ENCODE measurements at places on chromosomes 7 and 10.

DNA sequence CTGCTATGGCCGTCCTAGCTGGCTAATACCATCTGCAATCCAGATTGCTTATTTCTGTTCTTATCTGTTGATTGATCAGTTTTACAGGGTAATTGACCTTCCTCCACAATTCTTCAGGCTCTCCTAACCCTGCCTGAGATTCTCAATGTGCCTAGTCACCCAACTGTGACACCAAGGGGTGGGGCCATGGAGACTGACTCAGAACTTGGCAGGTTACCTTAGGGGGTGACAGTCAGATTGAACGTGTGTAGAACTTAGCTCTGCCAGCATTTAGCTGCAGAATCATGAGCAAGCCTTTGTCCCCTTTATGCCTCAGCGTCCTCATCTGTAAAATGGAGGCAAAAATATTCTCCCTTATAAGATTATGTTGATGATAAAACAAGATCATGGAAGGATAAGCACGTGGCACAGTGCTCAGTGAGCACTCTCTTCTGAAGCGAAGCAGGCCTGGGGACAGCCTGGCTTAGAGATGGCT, 19.1 kb upstream of the LEP start:
- no peak for DNase-seq

DNA sequence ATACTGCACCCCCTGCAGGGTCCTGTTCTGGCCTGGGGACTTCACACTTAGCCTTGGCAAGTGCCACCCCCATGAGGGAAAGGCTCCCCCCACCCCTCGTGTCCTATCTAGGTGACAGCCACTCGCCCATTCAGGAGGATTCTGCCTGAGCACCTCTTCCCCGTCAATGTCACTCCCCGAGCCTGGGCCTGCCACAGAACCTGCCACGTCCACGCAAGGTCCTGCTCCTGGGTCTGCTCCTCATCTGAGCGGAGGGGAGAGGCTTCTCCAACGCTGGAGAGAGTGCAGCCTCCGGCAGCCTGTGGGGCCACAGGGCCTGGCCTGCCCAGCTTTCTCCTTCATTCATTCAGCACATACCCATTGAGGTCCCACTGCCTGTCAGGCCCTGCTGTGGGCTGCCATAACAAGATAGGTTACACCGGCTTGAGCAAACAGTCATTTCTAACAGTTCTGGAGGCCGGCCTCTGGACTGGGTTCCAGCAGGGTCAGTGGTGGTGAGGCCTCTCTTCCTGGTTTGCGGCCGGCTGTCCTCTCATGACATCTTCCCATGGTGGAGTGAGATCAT, 92.0 kb upstream of the RET start:
- no peak for DNase-seq

DNA sequence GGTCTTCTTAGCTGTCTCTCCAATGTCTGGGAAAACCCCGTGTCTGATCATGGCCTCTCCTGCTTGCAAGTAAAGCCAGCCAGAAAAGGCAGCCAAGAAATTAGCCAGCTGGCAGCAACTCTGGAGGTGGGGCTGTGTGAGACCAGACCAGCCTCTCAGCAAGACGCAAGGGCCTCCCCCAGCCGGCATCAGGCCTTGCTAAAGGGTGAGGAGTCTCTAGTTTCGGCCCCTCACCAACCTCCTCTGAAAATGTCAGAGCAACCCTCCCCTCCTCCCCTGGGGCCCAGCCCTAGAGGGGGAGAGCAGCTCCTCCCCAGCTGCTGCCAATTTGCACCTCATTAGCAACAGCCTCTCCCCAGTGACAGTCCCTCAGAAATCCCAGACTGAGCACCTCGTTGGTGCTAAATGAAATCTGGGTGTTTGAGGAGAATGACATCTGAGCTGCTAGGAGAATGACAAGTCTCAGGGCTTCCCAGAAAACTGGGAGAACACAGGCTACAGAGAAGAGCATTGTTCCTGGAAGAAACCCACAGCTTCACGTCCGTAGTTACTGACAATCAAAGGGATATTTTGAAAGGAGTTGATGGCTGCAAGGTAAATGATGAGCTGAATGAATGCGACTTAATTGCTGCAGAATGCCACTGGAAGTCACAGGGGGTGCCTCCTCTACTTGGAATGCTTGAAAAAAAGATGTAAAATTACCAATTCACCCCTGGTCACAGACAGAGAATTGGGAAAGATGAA, 25.9 kb downstream of the DGKI start:
- DNase-seq = peak; percentile 55

DNA sequence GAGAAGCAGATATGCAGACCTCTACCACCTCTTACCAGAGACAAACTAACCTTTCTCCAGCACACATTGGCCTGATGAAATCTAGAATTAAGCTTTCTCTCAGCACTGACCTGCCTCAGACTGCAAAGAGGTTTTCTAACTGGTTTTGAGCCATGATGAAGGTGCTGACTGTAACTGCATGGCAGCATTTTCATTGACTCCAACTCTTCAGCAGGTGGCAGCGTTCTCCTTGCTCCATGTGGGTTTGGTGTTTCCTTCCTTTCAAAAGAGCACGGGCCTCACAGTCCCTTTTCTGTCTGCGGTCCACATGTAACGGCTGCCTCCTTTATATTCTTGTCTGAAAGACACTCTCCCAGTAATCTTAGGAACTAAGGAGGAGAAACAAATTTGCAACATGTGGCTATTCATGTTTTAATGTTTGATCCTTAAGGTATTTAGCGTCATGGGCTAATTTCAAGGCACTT, 12.6 kb downstream of the KLLN start:
- peak; percentile 46 for DNase-seq

DNA sequence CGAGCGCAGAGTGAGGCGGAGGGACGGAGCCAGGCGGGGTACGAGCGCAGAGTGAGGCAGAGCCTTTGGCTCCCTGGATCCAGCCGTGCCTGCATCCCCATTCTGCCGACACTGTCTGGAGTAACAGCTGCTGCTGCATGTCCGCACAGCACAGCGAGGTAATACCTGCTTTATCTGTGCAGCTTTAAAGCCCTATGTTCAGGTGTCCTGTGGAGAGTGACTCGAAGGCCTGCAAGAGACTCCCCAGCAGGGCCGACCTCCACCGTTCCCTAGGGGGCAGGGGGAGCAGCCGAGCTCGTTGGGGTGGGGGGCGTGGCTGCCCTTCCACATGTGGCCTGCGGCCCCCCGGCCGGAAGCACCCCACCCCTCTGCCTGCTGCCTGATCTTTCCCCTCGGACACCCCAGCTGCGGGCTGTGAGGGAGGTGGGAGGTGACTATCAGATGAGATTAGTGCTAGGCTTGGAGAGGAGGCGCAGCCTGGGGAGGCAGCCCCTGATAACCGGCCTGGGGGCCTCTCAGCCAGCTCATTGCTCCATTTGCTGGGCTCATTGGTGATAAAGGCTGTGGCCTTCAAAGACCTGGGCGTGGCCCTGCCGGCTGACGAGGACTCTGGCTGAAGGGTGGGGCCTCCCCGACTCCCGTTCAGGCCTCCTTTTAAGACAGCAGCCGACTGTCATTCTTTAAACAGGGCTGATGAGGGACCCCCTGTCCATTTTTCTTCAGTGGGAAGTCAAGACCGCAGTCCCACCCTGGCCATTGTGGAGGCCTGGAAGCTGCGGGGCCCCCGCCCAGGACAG, 8.0 kb downstream of the VENTX start:
- DNase-seq = no peak

- DNase-seq = no peak
Measured at GRCh38 chr7:55517191-55517633, 55.1 kb downstream of the VOPP1 start.

- DNase-seq = no peak
Measured at GRCh38 chr10:18684416-18684815, 25.2 kb downstream of the ARL5B start.

- no peak for DNase-seq
Measured at GRCh38 chr10:50885097-50885859, at the start of gene A1CF. TSS of gene A1CF (minus strand) at chr10:50885627. CDS start at chr10:50859940, 25,687 bp downstream.

DNA sequence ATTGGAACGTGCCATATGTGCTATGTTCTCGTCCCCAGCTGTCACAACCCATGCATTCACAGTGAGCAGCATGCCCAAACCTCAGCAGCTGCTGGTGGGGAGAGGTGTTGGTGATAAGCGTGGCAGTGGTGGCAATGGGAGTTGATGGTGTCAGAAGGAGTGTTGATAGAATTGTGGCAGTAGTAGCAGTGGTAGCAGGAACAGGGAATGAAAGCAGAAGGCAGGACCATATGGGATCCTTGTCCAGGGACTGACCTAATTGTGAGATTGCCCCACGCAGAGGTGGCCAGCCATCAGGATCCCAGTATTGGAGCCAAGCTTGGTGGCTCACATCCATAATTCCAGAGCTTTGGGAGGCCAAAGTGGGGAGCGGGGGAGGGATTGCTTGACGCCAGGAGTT, 276.3 kb downstream of the GALNT17 start:
- no peak for DNase-seq

DNA sequence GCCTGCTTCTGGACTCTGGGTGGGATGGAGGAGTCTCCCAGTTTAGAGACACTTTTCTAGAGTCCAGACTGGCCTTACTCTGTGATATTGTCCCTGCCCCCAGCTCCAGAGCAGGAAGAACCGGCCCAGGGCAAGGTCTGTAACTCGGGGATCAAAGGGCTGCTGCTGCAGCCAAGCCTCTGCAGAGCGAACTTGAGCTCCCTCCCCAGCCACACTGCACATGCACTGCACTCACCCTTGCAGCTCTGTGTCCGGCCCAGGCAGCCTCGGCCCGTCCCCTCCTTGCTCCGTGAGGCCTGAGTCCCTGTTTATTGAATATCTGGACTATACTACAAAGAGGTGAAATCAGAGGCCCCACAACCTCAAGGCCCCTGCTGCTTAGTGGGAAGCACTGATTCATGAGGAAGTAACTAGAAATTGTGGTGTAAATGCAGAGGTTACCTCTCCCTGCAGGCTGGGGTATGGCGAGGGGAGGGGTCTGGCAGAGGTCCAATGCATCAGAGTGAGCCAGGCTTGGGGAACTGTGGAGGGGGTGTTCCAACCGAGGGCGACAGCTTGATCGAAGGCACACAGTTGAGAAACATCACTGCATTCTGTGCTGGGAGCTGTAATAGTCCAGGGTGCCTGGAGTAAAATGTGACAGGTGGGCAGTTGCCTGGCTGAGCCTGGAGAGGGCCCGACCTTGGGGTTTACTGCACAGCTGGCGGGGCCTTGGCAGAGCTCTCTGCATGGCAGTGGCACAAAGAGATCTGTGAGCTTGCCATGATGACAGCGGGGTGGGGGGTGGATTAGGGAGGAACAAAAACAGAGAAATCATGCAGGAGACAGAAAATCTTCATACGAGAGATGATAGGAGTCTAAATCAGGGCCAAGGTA, 49.1 kb downstream of the AOC1 start:
- DNase-seq = peak; percentile 91

GRCh38 chr10:125080296-125080695, 80.1 kb downstream of the CTBP2 start:
- no peak for DNase-seq

- no peak for DNase-seq
Measured at GRCh38 chr10:130986846-130987245, 324.7 kb downstream of the TCERG1L start.

DNA sequence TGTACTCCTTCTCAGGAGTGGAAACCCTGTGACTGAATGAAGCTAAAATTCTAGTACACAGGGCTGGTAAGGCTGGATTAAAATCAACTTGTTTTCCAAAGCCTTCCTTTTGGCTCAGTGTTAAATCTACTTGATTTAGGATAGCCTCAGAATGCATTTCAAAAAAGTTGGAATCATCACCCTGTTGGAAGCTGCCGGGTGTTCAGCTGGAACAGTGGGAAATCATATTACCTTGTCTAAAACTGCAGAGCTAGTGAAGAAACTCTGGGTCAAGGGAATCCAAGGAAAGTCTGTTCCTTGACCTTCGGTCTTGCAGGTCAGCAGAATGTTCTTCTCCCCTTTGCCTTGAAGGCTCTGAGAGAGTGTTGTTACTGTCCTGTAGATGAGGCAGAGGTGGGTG, 252.1 kb upstream of the INHBA start:
- no peak for DNase-seq

- DNase-seq = no peak
Measured at GRCh38 chr7:35420656-35421055, 166.8 kb upstream of the TBX20 start.

GRCh38 chr10:59868696-59869593, 37.4 kb downstream of the CCDC6 start:
- DNase-seq = no peak

DNA sequence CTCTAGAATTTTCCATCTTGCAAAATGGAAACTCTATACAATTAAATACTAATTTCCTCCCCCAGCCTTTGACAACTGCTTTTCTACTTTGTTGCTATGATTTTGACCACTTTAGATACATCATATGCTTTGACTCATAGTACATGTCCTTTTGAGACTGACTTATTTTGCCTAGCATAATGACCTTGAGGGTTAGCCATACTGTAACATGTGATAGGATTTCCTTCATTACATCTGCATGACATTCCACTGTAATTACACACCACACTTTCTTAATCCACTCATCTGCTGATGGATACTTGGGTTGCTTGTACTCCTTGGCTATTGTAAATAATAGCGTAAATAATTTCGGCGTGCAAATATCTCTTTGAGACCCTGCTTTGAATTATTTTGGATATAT, 127.7 kb downstream of the JAZF1 start:
- no peak for DNase-seq

GRCh38 chr10:115696747-115697146, 576.3 kb downstream of the GFRA1 start:
- no peak for DNase-seq
